ENCODE measurements at places on chromosomes 5 and 9. TPM values are rescaled to one million over a fixed set of nuclear protein-coding genes. Genes with fewer than 3 reads are reported as not detected.

DNA sequence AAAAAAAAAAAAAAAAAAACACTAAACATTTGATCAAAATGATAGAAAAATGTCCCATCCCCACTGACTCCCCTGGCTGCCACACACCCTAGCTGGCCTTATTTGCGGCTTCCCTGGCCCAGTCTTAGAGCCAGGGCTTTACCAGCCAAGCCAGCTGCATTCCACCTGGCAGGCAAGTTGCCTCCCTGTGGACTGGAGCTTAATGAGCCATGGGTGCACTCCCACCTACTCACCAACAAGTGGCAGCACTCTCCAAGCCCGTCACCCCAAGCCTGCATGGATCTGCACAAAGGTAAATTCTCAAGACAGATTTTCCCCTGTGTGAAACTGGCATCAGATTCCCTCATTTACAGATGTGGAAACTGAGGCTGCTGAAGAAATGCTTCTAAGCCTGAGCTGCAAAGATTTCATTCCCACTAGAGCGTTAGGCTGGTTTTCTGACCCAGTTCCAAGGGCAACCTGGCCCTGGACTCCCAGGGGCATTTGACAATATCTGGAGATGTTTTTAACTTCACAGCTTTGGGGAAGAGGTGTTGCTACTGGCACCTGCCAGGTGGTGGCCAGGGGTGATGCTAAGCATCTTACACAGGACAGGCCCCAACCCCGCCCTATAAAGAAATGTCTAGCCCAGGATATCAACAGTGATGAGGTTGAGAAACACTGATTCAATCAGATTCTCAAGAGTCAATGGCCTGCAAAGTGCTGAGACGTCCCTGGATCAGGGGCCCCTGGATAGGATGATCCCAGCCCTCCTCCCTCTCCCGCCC, 21.9 kb upstream of the VDAC1 start:
- DNase-seq = peak; percentile 72

GRCh38 chr5:2582507-2582906, 169.0 kb downstream of the IRX2 start:
- no peak for DNase-seq

DNA sequence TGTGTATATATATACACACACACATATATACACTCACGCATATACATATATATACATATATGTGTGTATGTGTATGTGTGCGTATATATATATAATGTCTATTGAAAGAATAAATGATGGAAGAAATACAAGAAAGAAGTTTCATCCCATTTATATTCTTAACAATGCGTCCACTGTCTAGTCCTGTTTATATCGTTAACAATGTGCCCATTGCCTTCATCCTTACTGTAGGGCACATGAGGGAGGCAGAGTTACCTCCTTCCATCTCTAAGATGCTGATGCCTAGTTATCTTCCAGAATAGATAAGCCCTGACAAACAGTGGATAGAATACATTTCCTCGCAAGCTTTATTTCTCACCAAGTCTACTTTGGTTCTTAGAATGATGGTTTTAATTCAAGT, 389.8 kb upstream of the SEMA6A start:
- DNase-seq = no peak

GRCh38 chr5:452978-453710, 10.2 kb downstream of the EXOC3 start:
- no peak for DNase-seq

GRCh38 chr5:17400724-17401469, 97.1 kb upstream of the TAF11L2 start:
- DNase-seq = no peak

DNA sequence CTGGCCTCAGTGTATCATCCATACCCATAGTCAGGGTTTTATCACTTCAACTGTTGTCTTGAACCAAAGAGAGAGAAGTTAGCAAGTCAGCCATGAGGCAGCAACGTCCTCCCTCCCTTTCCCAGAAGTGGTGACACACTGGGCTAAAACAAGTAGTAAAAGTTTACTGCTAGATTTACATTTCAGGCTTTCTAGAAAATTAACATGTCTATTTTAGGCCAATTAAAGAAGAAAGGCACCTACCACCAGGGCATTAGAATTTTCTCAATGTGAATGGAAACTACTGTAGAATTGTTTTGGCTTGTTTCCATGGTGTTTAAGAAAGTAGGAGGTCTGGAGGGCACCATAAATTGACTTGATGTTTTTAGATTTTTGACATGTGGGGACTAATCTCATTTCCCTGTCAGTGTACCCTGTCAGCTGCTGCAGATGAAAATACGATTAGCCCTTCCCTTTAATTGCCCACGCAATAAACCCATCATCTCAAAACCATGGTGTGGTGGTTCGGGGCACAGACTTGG, 121.8 kb upstream of the ELL2 start:
- DNase-seq = no peak

DNA sequence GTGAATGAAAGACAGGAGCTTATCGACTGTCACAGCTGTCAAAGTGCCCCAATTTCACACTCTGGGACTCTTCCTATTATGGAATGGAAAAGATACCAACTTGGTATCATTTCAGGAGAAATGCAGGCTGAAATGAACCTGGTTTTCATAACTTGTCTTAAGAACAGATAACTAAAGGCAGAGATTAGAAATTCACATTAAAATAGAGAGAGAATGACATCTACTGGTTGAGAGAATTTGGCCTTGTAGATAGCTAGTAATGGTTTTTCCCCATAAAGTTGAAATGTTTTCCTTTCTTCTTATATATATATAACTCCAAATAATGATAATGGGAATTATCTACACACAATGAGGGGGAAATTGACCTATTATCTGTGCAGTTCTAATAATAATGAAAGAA, 600.2 kb upstream of the CCNG1 start:
- no peak for DNase-seq

- DNase-seq = peak; percentile 86
Observed at GRCh38 chr5:73692166-73692640, 66.2 kb downstream of the ARHGEF28 start.

KCNV2 gene
- not detected for total RNA-seq

HEMGN gene
- total RNA-seq = not detected

GHR gene
- 5.5 TPM for total RNA-seq

KIF3A gene
- 11.3 TPM for total RNA-seq

MUSK gene
- not detected for total RNA-seq

GRCh38 chr5:137431051-137431450, 68.1 kb downstream of the SPOCK1 start:
- DNase-seq = no peak

GRCh38 chr9:37353791-37354190, 68.7 kb upstream of the GRHPR start:
- DNase-seq = no peak

- DNase-seq = no peak
Observed at GRCh38 chr9:1514250-1514649, 464.1 kb downstream of the DMRT2 start.

SLC6A7 gene
- not detected for total RNA-seq

DNA sequence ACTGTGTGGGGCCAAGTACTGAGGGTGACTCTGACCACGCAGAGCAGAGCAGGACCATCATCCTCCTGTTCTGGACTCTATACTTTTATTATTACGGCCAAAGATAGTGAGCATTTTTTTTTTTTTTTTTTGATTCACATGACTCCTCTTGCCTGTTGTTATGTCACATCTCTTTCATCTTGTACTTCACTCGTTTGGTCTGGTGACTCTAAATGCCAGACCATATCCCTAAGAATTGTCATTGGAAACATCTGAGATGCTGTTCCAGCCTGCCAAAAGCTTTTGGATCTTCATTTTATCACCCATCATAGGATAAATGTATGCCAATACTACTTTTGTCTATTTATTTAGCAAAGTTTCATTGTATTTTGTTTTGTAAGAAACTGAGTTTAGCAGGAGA, 168.2 kb upstream of the RAI14 start:
- DNase-seq = no peak

- DNase-seq = peak; percentile 74
Observed at GRCh38 chr5:150058480-150059126, 27.8 kb downstream of the CSF1R start.

OR1Q1 gene
- total RNA-seq = not detected

SHC3 gene
- 0.08 TPM for total RNA-seq

- DNase-seq = peak; percentile 46
Observed at GRCh38 chr9:2621722-2622460, at the start of gene VLDLR. VLDLR (plus strand) TSS chr9:2621787; CDS start chr9:2622190, 403 bp downstream.

- DNase-seq = no peak
Observed at GRCh38 chr9:14327036-14327435, 13.1 kb upstream of the NFIB start.

AMBP gene
- not detected for total RNA-seq

- peak; percentile 69 for DNase-seq
Observed at GRCh38 chr9:114273461-114273881, 49.4 kb upstream of the ORM1 start.

DNA sequence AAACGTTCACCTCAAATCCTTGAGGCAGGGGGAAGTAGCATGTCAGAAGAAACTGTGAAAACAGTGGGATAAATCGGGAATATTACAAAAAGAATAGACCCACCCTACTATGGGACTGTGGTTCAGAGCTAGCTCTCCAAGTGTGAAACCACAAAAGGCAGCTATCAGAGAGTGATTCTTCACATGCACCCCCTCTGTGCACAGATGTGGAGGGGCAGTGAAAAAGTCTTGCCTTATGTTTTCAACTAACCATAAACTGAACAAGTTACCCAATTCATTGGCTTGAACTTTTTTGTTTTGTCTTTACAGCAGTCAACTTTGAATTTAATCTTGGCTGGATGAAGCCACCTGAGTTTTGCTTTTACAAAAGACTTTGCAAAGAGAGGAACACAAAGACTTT, 98.8 kb upstream of the NR4A3 start:
- no peak for DNase-seq

DNA sequence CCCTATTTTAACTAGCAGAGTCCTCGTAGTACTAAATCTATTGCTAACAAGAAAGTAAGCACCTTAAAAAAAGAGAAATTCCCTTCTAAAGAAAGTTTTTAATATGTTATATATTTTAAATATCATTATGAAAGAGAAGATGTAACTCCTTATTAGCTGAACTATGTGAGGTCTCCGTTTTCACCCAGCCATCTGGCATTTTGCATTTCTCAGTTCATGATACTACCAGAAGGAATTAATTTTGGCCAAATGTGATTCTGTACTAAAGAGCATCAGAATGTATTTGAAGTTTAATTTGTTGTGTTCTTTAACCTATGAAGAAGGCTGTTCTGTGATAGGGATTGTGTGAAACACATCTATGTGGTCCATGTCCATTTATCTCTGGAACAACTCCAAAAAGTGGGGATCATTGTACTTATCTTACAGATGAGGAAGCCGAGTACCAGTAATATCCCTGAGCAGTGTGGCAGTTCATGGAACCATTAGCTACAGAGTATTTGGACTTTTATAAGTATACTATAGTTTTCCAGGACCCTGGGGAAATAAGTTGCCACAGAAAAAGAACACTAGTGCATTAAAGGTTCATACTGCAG, 29.8 kb downstream of the TNFAIP8 start:
- no peak for DNase-seq

DNA sequence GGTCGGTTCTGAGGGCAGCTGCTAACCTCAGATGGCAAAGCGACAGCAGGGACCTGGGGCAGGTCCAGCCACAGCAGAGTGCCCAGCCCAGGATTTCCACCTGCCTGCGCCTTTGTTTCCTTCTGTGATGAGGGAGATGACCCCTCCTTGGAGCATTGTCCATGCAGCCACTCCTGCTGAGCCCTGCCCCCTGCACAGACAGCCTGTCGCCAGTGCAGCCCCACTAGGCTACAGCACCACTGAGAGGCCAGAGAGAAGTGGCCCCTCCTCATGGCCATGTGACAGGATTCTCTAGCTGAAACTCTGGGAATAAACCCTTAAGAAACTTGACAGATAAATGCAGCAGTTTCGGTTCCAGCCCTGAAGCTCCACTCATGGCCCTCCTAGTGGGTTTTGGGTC, 10.5 kb upstream of the MRNIP start:
- DNase-seq = no peak

DNA sequence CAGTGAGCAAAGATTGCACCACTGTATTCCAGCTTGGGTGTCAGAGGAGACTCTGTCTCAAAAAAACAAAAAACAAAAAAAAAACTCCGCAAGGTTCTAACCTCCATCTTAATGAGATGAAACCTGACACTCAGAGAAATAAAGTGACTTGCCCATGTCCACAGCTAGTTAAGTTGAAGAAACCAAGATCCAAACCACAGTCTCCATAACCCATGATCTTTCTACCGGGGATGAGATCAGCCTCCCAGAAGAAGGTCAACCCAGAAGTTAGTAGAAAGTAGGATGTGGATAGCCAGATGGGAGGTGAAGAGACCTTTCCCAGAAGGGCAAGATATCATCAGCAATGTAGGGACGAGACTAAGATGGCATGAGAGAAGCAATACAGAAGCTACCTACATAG, 140.4 kb upstream of the ADRA1B start:
- DNase-seq = no peak

DNA sequence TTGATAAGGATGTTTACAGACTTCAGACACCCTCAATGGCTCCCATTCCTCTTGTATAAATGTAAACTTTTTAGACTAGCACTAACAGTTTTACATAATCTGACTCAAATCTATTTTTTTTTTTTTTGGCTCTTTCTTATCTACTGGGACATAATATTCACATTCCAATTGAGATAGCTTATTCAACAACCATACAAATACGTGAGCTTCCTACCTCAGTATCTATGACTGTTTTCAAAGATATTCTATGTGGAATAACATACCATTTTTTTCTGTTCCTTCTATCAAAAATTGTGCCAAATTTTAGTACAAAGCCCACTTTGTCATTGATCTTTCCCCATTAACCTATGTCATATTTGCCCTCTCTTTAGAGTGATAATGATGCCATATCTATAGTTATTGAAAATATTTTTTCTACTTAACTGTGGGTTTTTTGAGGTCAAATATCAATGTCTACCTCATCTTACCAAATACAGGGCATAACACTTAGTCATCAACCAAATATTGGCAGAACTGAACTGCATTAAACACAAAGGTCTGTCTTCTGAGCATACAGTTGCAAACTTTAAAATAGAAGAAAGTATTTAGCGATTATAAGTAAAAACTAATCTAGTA, 482.6 kb downstream of the PTPRD start:
- DNase-seq = no peak

GRCh38 chr5:107483231-107484024, 187.3 kb downstream of the EFNA5 start:
- no peak for DNase-seq

DNA sequence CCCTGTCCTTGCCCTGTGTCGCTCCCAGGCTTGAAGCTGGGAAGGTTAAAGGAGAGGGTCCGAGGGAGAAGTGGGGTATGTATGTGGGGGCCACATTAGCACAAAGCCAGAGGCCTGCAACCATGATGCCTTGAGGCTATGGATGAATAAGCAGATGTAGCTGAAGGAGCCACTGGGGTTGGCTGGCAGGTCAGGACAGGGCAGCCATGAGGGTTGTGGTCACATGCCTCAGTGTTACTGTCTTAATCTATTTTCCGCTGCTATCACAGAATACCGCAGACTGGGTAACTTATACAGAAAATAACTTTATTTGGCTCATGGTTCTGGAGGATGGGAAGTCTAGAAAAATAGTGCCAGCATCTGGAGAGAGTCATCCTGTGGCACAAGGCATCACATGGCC, 9.2 kb upstream of the GRHPR start:
- DNase-seq = peak; percentile 52

GRCh38 chr9:18499980-18500379, 26.0 kb downstream of the ADAMTSL1 start:
- DNase-seq = peak; percentile 80

Data from mammary epithelial cell (primary cell).